CD4-positive, alpha-beta T cell treated with Interleukin-10 for 1 hour (primary cell): ENCODE measurements at places on chromosomes 5 and 9.

GRCh38 chr9:79408617-79409016 is 163.1 kb upstream of the TLE4 start:
- DNase-seq: no peak

DNA sequence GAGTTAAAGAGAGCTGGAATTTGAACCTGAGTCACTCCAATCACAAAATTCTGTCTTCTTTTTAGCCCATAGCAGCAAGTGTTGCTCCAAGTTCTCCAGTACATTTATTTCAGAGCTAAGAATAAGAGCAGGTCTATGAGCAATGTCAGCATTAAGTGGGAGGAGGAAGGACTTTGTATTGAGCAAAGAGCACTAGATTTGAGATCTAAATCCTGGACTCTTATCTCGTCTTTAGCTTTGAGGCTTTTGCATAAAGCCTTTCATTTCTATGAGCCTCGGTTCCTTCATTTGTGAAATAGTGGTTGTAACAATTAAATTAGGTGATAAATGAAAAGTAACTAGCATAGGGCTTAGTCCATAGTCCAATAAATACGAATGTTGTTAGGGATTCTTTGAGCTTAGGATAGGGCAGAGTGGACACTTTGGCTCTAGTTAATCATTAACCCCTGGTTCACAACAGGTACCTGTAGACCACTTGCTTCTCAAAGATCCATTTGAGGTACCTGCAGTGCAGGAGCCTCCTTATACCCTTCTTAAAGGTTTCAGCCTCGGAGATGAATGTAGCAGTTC is 464.1 kb upstream of the KLF4 start:
- DNase-seq: no peak

DNA sequence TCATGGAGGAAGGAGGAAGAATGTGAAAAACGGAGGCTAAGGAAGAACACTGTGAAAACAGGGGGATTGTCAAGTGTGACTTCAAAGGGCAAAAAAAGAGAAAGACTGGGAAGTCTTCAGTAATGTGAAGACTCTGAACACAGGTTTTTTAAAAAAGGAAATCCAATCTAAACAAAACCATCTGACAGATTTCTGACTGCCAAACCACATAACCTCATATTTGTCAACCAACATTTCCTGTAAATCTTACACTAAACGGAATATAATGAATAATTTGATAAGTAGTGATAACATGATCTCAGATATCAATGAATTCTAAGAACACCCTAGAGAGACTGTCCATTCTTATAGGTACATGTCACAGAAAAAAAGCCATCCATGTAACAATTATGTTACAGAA is 124.7 kb downstream of the FBN2 start:
- DNase-seq: no peak

GRCh38 chr9:28267351-28267750 is 694.1 kb upstream of the C9orf72 start:
- DNase-seq: no peak

GRCh38 chr5:1815881-1816292 is 14.7 kb downstream of the NDUFS6 start:
- no peak for DNase-seq

GRCh38 chr5:115297031-115297430 is 577 bp upstream of the CCDC112 start:
- DNase-seq: no peak

DNA sequence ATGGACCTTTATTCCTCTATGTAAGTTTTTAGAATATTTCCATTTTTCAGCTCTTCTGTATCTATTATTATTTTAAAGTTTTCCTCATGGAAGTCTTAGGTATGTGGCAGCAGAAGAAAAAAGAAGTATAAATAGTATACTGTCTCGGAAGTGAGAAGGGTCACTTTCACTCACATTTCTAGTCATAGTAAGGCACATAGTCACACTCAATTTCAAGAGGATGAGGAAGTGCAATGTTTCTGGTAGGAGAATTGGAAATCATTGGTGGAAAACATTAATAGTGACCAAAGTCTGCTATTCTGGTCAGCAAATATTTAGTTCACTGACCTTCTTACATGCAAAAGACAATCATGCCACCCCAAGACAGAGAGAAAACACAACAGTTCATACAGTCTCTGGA is 35.2 kb upstream of the TNFSF8 start:
- DNase-seq: no peak

DNA sequence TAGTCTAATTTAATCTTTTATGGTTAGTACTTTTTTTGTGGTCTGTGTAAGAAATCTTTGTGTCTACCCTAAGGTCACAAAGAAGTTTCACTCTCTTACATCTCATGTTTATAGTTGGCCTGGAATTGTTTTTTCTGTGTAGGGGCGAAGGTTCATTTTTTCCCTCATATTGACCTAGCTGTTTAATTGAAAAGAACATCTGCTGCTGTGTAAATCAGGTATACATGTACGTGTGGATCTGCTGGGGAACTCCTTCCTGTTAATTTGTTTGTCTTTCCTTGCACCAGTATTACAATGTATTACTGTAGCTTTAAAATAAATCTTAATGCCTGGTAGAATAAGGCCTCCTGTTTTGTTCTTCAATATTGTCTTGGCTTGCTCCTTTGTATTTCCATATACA is 37.8 kb downstream of the EXOSC2 start:
- no peak for DNase-seq

DNA sequence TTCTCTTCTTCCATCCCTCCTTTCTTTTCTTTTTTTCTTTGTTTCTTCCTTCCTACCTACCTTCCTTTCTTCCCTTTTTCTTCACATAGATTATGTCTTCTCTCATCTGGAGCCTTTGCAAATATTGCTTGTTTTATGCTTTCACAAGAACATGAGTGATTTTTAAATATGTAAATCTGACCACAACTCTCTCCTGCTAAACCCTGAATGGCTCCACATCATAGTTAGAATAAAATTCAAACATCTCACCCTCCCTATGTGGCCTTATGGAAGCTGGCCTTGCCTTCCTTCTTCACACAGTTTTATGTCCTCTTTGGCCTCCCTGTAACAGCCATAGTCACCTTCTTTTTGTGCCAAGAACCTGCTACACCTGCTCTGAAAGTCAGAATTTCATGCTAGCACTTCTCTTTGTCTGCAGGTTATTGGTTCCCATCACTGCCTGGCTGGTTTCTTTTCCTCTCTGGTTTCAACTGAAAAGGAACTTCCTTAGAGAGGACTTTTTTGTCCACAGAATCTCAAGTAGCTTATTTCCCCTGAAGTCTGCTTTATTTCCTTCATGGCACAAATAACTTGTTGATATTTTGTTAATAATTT is 114.3 kb upstream of the TNC start:
- no peak for DNase-seq

GRCh38 chr5:139711906-139712224 is 63.7 kb downstream of the CXXC5 start:
- no peak for DNase-seq
